ENCODE measurements at places on chromosomes 2 and 18.

DNA sequence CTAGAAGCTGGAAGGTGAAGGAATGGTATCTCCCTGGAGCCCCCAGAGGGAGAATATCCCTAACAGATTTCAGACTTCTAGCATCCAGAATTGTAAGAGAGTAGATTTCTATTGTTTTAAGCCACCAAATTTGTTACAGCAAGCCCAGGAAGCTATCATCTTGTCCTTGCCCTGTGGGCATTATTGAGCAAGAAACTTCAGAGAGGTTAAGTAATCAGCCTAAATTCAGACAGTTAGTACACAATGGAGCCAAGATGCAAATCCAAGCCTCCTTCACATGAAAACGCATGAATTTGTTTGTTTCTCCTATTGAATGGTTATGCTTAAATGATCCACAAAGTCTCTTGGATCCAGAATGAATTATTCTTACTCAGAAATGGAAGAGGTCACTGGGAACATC lies 55.2 kb upstream of the TRIB2 start:
- DNase-seq: no peak

GRCh38 chr2:81304154-81304830 lies 999.7 kb upstream of the LRRTM1 start:
- no peak for DNase-seq

- no peak for DNase-seq
These were observed 1.4 kb upstream of the ZNF804A start for GRCh38 chr2:184596819-184597411.

- no peak for DNase-seq
These were observed 108.5 kb upstream of the ID2 start for GRCh38 chr2:8573234-8573941.

GRCh38 chr2:88080545-88080944 lies 12.9 kb downstream of the SMYD1 start:
- no peak for DNase-seq

DNA sequence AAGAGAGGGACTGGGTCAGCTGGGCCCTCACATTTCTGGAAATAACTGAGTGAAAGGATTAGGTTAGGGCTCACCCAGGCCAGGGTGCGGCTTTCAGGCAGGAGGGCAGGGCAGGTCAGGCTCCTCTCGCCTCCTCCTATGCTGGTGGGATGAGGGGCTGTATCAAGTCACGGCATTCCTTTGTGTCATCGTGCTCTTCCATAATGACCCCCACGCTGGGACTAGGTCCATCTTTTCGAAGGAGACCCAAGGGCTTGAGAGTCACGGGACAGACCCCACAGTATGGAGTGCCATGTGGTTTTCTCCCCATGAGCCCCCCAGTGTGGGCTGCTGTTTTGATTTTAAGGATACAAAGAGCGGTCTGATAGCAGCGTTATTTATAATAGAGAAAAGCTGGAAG lies 137.8 kb upstream of the COPS8 start:
- DNase-seq: no peak

DNA sequence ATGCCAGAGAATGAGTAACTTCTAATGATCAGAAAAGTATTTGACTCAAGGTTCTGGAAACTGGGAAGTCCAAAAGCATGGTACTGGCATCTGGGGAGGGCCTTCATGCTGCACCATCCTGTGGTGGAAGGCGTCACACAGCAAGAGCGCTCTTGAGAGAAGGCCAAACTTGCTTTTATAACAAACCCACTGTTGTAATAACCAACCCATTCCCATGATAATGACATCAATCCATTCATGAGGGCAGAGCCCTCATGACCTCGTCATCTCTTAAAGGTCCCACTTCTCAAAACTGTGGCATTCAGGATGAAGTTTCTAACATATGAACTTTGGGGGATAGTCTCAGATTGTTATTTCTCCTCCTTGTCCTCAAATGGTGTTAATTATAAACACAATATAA lies 67.8 kb downstream of the COA5 start:
- no peak for DNase-seq

- DNase-seq: peak; percentile 73
These were observed 711 bp downstream of the SFXN5 start for GRCh38 chr2:73070643-73071359.

DNA sequence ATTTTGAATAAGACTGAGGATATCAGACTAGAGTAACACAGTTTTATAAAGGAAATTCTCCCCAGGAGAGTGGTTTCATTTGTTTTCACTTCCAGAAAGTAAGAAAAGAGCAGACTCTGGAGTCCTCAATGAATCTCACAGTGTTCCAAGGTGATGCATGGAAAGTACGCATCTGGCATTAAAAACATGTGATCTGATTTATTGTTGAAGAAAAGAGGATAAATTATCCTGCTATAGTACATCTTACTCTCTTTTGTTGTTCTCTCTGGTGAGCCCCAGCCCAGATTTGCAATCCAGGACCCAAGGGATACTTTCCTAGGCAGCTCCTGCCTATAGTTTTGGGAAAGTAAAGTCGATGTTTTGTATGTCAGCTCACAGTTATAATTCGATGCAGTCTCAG lies 285.9 kb downstream of the CTNNA2 start:
- no peak for DNase-seq

DNA sequence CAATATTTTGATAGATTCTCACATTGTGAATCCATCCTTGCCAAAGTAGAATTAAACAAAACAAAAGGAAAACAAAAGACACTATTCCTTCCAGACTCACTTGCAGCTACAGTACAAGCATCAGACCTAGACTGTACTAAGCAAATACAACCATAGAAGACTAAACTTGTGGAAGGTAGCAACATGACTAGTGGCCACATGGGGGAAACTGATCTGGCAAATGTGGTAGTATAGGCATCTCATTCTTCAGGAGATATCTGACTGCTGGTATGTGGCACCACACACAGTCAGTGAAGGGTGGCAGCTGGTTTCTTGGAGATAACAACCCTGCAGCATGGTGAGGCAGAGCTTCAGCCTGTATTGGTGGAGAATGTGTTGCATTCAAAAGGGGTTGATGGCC lies 81.0 kb upstream of the ACVR2A start:
- DNase-seq: no peak

- DNase-seq: no peak
These were observed 108.1 kb downstream of the AOX1 start for GRCh38 chr2:200693836-200694470.

- DNase-seq: no peak
These were observed 2.4 kb downstream of the GAREM1 start for GRCh38 chr18:32468147-32468845.

DNA sequence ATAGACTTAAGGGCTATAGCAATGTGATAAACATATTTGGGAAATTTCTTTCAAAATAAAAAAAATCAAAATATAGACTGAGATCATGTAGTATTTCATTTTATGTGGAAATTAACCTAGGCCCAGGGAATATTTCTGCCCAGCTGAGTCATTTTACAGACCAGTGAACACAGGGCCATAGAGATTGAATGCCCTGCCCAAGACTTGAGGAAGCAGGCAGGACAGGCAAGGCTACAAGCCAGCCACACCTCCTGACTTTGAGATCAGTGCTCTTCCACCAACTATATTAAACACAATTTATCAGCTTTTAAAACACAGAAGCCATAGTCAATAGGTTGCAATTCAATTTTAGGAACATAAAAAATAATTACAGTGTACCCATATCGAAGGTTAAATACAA lies 12.9 kb downstream of the CCDC148 start:
- no peak for DNase-seq

DNA sequence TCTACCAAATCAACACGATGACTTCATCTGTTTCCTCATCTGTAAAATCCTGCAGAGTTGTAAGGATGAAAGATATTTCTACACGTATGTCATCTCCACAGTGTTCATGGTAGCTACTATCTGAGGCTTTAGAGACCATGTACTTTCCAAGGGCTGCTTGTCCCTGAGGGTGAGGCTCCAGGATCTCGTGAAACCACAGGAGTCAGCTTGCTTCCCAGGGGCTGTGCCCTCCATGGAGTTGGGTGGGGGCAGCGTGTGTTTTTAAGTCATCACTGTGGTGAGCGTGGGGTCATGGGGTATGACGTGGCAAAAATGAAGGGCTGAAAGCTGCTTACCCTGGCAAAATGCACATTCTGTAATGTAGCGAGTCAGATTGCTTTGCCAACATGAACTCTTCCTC lies 81.6 kb downstream of the ASAP2 start:
- DNase-seq: no peak

- DNase-seq: peak; percentile 23
These were observed 55.0 kb upstream of the CTDP1 start for GRCh38 chr18:79624356-79625170.

DNA sequence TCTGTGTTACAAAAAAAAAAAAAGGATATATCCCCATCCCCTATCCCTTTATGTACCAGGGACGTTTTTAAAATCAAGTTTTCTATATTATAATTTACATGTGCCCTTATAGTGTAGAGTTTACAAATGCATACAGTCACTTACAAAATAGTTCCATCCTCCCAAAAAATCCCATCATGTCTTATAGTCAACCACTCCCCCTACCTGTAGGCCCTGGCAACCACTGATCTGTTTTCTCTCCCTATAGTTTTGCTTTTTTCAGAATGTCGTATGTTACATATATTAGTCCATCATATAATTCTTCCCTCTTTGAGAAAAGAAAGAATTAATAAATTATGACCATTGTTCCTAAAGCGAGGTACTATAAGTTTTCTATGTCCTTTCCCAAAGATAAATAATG lies 17.8 kb downstream of the CFAP210 start:
- DNase-seq: no peak

- DNase-seq: no peak
These were observed 105.6 kb downstream of the CRIM1 start for GRCh38 chr2:36461039-36461681.

DNA sequence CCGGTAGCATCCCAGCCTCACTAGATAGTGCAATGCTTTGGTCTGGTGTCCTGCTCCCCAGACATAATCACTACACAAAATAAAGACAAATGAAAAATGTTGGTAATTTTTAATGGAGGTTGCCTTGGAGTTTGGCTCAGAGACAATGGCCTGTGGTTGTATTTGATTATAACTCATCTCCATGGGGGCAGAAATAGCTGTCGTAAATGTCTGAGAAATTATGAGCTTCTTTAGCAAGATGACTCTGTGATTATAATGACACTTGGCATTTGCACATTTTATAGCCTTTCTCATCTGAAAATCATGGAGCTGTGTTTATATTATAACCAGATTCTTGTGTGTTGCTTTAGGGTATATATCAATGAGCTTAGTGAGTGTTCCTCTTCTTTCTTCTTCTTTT lies 1779.7 kb upstream of the CELF4 start:
- no peak for DNase-seq

GRCh38 chr2:229712136-229712535 lies 2.2 kb downstream of the DNER start:
- DNase-seq: no peak
